ENCODE measurements at places on chromosomes 4 and X.

DNA sequence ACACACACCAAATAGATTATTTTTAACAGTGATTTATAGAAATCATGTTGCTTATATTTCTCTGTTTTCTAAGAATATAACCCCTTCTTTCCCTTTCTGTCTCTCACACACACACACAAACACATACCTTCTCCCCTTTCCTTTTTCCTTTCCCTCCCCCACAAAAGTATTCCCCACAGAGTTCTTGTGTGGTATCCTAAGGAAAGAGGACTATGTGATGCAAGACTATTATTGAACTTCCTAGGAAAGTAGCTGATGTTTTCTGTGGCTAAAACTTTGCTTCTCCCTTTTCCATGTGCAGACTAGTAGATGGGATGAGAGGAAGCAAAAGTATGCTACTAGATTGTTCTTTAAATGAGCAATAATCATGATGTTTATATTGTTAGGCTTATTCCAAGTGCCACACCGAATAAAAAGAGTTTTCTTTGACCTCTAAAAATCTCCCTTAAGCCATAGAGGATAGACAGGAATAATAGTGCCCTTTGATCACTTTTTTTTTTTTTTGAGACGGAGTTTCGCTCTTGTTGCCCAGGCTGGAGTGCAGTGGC is 38.7 kb downstream of the CPEB2 start:
- DNase-seq, result no peak

GRCh38 chrX:108029928-108030711 is 14.7 kb upstream of the VSIG1 start:
- no peak for DNase-seq

GRCh38 chr4:10688846-10689245 is 4.3 kb upstream of the CLNK start:
- DNase-seq, result no peak

- no peak for DNase-seq
These were observed 42.9 kb downstream of the KIAA0232 start for GRCh38 chr4:6825403-6825802.

DNA sequence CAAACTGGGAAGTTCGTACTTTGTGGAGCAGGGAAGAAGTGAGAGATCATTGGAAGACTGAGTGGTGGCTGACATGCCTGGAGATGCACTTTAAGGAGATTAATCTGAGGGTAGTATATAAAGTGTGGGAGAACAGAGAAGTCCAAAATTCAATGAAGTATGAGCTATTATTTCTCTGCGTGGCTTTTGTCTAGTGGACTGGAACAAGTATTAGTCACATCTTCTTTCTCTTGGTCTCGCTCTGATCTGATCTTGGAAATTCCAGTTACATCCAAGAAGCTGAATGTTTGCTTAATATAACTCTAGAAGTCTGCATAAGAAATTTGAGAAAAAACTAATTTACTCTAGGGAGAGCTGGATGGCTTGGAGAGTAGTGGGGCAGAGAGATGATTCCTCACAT is 64.8 kb upstream of the NR0B1 start:
- peak; percentile 19 for DNase-seq

GRCh38 chr4:16952896-16953630 is 54.6 kb upstream of the LDB2 start:
- DNase-seq, result no peak

GRCh38 chr4:4805887-4806286 is 53.6 kb upstream of the MSX1 start:
- DNase-seq, result no peak

DNA sequence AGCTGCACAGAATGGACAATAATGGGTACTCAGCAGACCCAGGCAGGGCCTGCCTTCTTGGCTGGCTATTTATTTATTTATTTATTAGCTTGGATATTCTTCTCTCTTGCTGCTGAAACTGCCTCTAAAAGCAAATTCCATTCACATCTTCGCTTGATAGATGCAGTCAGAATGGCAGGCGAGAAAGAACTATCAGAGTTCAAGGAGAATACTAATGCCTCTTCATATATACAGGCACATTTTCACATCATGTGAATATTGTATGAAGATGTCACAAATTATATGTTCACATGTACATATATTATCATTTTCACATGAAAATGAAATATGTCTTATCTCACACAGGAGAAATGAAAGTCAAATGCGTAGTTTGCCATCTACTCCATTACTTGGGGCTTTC is 479.7 kb upstream of the ATOH1 start:
- DNase-seq, result no peak

GRCh38 chrX:39905946-39906345 is 191.8 kb downstream of the BCOR start:
- DNase-seq, result no peak

- DNase-seq, result no peak
These were observed 67.2 kb downstream of the DCAF12L1 start for GRCh38 chrX:126485409-126485808.

- DNase-seq, result no peak
These were observed 70.6 kb downstream of the ATP11C start for GRCh38 chrX:139862208-139862607.

DNA sequence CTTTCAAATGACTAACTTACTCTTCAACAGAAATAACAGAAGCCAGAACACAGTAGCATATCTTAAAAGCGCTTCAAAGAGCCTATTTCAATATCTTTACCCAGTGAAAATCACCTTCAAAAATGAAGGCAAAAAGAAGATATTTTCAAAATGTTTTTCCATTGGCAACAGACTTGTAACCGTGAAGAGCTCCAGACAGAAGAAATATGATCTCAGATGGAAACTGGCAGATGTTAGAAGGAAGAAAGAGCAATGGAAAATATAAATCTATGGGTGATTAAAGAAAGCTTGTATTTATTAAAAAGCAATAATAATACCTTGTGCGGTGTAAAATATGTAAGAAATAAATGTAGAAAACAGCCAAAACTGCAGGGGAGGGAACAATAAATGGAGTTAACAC is 35.7 kb downstream of the PRKG2 start:
- no peak for DNase-seq

GRCh38 chr4:184887947-184888346 is 62.2 kb upstream of the ACSL1 start:
- DNase-seq, result no peak

DNA sequence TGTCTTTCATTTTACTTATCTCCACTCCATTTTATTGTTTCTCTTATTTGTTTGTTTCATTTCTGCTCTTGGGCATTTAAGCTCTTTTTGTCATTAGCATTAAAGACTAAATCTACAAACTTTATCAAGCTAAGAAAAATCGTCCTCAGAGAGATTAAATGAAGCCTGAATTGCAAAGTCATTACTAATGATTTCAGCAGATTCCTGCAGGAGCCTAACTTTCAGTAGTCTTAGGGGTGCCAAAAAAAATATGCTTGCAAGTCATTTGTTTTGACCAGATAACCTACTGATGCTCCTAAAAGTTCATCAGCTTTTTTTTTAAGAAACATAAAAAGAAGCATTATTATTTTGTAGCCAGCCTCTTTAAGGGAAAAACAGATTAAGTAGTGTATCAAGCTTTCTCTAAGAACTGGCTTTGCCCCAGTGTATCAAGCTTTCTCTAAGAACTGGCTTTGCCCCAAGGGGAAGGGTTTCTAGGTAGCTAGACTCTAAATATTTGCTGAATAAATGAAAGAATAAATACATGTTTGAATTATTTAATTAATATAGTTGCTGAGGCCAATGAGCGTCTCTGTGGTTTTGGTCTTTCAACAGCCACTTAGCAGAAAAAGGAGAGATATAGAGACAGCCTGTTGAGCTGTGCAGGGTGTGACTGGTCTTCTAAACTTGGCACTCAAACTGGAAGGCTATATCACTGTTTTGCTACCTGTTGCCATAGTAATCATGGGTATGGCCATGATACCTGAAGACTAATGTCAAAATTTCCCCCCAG is 174.2 kb downstream of the BTC start:
- no peak for DNase-seq

DNA sequence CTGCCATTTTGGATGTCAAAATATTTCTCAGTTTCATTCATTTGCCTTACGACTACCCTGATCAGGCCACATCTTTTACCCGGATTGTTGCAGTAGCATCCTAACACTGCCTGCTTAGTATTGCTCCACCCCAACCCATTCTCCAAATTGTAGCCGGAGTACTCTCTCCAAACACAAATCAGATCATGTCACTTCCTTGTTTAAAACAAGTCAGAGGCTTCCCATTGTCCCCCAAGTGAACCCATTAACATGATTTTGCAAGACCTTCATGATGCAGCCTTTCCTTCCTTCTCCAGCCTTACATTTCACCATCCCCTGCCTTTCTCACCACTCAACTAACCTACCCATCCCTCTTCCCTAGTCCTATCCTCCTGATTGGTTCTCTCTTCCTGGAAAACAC is 53.1 kb downstream of the FANCB start:
- no peak for DNase-seq

- no peak for DNase-seq
These were observed 177.4 kb upstream of the HS3ST1 start for GRCh38 chr4:11606078-11606477.

- DNase-seq, result no peak
These were observed 11.2 kb upstream of the MORF4L2 start for GRCh38 chrX:103697687-103698086.

- DNase-seq, result no peak
These were observed at the start of gene UGT2B7 for GRCh38 chr4:69096111-69096656. Gene UGT2B7, plus strand, starts transcription at chr4:69096474. Its CDS starts 47 bp downstream, at chr4:69096521.

- DNase-seq, result no peak
These were observed 2.3 kb upstream of the SLC35A2 start for GRCh38 chrX:48913605-48914366.

GRCh38 chr4:113645771-113646441 is 115.6 kb downstream of the CAMK2D start:
- peak; percentile 37 for DNase-seq

DNA sequence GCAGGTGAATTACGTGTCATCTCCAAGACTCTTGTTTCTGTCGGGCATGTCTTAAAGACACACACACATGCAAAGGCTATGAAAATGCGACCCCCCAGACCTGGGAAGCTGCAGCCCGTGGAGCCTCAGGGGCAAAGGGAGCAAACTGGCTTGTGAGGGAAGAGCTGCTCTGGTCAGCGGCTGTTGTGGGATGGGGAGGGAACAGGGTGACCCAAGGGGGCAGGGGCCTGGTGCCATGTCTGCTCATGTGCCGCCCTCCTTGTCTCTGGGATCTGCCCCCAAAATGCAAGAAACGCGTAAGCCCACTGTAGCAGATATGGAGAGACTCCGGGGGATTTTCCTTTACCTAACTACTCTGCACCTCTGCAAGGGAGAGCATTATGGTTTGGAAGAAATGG is 92.4 kb downstream of the PHKA2 start:
- DNase-seq, result no peak

DNA sequence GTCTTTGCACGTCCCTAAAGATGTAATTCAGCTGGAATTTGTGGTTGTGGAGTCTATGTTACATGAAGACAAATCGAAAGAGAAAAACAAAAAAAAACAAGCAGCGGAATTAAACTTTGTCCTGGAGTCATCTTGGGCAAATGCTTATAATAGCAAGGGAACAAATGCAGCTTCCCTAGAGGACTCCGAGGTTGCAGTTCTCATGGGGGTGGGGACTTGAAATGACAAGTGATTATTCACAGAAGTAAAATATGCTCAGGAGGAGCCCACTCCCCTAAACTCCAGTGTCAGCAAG is 362.4 kb downstream of the ARHGAP24 start:
- no peak for DNase-seq

- DNase-seq, result peak; percentile 76
These were observed 132.1 kb upstream of the NEIL3 start for GRCh38 chr4:177177541-177178081.

DNA sequence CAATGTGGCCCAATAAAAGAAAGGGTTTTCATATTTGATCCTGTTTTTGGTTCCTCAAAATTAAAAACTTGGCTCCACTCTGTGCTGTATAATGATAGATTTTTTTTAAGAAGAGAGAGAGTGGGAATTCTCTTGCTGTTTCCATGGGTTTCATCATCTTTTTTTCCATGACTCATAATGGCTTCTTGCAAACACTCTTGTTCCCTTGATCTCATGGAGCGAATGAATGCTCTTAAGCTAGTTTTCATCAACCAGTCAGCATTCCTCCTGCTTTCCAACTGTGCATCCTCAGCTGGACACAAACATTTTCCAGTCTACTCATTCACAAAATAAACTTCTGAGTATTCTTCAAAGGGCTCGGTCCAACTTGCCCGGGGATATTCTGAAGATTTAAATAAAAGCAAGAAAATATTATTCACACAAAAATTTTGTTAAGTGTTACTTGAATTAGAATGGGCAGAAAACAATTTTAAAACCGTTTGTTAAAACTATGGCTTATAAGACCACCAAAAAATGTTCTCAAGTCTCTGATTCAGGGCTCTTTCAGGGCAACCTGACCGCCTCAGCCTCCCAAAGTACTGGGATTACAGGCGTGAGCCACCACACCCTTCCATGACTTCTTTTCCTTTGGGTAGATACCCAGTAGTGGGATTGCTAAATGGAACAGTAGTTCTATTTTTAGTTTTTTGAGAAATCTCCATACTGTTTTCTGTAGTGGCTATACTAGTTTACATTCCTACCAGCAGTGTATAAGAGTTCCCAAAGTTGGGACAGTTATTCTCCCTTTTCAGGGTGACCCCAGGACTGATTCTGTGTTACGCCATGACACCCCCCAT is 64.7 kb downstream of the TMEM156 start:
- DNase-seq, result peak; percentile 84

DNA sequence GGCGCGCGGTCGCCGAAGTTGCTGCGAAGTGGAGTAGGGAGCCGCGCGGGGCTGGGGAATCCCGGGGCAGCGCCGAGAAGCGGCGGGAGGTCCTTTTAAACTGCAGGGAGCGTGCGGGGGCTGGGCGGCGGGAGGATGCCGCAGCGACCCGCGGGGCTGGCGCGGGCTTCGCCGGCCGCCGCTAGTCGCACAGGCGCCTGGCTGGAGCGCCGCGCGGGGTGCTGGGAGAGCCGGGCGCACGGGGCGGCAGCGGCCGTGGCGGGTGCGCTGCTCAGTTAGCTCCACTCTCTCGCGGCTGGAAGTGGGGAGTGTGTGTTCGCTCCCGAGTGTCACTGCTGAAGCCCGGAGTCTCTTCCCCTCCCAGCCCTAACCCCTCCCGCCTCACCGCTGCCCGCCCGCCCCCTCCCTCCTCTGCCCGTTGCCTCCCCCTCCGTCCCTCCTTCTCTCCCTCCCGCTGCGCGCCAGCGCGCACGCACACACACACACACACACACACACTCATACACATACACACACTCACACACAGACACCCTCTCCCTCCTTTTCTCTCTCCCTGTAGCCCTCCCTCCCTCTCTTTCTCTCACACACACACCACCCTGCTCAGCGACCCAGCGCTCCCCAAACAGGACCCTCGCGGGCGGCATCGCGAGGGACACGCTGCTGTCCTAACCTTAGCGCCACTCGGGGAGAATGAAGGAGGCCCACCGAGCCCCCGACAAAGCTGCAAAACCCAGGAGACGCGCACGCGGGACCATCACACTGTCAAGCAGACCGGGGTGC is at the start of gene NDNF:
TSS of gene NDNF (minus strand) at position 312 of the 780 bp plus-strand sequence. CDS start 26,698 bp downstream, outside the sequence.
- DNase-seq, result no peak

GRCh38 chrX:84735025-84735424 is 232.8 kb upstream of the HDX start:
- no peak for DNase-seq

GRCh38 chr4:17206829-17207801 is 304.8 kb downstream of the QDPR start:
- DNase-seq, result no peak

Data from epithelial cell of proximal tubule (primary cell).